NCI-H2171 (cell line): ENCODE measurements at places on chromosomes 3 and 15.

DNA sequence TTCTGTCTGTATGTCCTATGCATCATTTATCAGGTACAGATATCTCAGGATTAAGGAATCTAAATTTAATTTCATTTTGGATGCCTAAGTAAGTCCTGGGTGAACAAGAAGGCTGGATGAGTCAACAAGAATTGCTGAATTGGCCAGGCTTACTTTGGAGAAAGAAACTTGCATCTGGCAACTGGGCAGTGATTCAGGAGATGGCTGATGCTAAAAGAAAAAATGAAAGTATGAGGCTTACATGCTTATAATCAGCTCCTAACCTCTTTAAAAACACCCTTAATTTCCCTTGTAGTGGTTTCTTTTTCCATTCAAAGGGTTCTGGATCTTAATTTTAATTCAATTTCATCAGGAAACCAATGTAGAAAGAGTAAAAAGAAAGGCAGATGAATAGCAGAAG is 228.8 kb upstream of the PEX5L start:
- no peak for DNase-seq

- peak; percentile 47 for DNase-seq
These were observed 6.2 kb downstream of the FRMD4B start for GRCh38 chr3:69379661-69380060.

GRCh38 chr3:67118635-67119034 is 120.5 kb downstream of the KBTBD8 start:
- no peak for DNase-seq

DNA sequence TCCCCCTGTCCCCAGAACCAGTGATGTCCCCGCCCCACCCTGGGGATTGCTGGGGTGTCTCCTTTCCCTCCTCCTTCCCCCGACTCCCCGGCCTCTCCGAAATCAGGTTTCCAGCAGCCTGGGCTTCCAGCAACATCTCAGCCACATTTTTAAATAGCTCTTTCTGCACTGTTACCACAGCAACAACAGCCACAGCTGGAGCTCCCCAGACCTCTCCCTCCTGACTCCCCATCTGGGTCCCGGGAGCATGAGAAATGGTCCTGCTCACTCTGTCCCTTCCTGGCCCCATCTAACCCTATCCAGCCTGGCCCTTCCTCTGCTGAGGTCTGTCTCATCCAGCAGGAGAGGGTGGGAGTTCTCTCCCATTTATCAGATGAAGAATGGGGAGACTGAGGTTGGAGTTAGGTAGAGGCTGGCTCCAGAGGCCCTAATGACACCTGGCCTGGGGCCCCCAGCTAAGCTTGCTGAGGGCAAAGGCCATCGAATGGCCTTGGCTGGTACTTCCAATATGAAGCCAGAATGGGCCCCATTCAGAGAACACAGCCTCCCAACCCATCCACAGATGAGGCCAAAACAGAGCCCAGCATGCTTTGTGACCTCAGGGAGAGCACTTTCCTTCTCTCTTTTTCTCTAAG is 1.5 kb downstream of the CAMK1 start:
- DNase-seq, result no peak

DNA sequence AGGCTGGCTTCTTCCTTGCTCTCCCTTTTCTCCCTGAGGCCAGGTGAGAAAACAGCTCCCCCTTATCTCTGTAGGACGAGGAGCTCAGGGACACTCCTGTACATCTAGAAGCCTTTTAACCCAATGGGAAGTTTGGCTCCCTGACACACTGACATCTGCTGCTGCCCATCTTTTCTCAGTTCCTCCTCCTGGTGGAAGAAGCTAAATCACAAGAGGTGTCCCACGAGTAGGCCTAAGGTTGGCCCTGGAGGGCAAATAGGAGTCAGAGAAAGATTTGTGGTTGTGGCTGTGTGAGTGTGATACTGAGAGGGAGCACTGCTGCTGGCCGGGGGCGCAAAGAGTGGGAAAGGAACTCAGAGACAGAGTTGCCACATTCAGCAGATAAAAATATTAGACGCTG is 49.5 kb downstream of the ARHGAP31 start:
- DNase-seq, result no peak

GRCh38 chr15:76987896-76988860 is 6.7 kb upstream of the PSTPIP1 start:
- no peak for DNase-seq

DNA sequence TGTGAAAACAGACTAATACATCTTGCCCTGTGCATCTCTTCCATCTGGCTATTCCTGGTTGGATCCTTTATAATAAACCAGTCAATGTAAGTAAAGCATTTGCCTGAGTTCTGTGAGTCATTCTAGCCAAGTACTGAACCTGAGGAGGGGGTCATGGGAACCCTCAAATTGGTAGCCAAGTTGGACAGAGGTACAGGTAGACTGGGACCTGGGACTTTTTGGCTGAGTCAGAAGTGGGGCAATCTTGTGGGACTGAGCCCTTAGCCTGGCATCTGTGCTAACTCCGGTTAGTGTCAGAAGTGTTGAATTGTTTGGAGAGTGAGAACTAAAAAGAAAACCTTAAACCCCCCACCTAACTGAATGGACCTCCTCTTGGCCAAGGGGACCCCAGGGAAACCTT is 21.0 kb upstream of the LIMD1 start:
- DNase-seq, result no peak

DNA sequence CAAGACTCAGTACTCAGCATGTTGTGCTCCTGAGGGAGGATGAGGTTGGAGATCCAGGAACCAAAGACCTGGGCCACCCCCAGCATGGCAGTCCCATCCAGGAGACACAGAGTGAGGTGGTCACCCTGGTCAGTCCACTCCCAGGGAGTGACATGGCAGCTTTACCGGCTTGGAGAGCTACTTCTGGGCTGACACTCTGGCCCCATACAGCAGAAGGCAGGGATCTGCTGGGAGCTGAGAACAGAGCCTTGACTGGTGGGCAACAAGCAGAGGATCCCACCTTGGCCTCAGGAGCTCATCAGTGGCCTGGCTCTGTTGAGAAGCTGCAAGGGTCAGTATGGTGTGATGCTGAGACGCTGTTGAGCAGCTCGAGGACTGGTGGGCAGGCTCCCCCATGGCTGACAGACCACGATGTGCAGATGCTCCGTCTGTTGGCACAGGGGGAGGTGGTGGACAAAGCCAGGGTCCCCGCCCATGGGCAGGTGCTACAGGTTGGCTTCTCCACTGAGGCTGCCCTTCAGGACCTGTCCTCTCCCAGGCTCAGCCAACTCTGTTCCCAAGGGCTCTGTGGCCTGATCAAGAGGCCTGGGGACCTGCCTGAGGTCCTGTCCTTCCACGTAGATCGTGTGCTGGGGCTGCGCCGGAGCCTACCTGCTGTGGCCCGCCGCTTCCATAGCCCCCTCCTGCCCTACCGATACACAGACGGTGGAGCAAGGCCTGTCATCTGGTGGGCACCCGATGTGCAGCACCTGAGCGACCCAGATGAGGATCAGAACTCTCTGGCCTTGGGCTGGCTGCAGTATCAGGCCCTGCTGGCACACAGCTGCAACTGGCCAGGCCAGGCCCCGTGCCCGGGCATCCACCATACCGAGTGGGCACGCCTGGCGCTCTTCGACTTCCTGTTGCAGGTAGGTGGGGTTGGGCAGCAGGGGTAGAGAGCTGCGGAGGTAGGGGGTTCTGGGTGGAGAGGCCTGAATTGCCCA is 53.8 kb downstream of the GASK1A start:
- no peak for DNase-seq
